ENCODE measurements at places on chromosomes 6 and 20.

GRCh38 chr6:126682440-126682839 is 342.5 kb downstream of the CENPW start:
- DNase-seq = no peak

- DNase-seq = no peak
Observed at GRCh38 chr6:112366695-112367553, 19.8 kb downstream of the RFPL4B start.

DNA sequence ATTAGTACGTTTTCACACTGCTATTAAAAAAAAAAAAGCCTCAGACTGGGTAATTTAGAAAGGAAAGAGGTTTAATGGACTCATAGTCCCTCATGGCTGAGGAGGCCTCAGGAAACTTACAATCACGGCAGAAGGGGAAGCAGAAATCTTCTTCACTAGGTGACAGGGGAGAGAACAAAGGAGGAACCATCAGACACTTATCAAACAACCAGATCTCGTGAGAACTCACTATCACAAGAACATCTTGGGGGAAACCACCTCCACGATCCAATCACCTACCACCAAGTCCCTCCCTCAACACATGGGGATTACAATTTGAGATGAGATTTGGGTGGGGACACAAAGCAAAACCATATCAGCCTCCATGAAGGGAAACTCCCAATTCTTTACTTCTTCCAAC is 85.2 kb upstream of the MAFB start:
- no peak for DNase-seq

DNA sequence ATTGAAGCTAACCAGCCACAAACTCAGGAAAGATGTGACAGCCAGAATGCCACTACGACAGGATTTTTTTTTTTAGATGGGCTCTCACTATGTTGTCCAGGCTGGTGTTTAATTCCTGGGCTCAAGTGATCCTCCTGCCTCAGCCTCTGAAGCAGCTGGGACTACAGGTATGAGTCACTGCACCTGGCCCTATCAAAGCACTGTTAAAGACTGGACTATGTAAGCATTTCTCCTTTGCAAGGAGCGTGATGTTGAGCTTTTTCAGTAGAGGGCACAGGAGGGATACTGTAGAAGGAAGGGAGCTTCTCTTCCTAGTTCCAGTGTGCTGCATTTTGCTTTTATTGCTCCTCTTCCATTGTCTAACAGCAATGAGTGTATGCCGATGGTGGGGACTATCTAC is 35.8 kb downstream of the ZBTB9 start:
- no peak for DNase-seq

DNA sequence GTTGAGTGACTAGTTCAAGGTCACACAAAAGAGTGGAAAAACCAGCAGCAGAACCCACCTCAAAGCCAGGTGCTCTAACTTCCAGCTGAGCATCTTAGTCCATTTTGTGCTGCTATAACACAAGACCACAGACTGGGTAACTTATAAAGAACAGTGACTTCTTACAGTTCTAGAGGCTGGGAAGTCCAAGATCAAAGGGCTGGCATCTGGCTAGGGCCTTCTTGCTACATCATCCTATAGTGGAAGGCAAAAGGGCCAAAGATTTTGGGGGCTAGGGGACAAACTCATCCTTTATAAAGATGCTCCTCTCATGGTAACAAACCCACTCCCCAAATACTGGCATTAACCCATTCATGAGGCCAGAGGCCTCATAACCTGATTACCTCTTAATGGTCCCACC is 9.7 kb downstream of the FITM2 start:
- DNase-seq = no peak

DNA sequence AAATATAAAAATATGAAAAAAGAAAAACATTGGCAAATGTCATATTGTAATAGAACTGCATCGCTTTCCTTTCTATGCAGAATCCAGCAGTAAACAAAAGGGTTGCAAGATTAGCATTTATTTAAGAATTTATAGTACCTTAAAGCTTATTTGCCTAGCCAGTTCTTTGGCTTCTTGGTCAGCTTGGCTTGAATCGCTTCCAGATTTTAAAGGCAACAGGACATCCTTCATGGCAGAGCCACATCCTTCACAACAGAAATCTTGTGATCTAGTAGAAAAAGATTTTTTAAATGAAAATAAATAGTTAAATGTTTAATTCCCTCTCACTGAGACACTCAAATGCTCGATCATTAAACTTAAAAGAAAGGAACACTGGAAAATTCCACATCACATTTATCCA is 17.4 kb downstream of the UBE2J1 start:
- no peak for DNase-seq

- DNase-seq = no peak
Observed at GRCh38 chr6:106688177-106688951, 59.0 kb downstream of the QRSL1 start.

DNA sequence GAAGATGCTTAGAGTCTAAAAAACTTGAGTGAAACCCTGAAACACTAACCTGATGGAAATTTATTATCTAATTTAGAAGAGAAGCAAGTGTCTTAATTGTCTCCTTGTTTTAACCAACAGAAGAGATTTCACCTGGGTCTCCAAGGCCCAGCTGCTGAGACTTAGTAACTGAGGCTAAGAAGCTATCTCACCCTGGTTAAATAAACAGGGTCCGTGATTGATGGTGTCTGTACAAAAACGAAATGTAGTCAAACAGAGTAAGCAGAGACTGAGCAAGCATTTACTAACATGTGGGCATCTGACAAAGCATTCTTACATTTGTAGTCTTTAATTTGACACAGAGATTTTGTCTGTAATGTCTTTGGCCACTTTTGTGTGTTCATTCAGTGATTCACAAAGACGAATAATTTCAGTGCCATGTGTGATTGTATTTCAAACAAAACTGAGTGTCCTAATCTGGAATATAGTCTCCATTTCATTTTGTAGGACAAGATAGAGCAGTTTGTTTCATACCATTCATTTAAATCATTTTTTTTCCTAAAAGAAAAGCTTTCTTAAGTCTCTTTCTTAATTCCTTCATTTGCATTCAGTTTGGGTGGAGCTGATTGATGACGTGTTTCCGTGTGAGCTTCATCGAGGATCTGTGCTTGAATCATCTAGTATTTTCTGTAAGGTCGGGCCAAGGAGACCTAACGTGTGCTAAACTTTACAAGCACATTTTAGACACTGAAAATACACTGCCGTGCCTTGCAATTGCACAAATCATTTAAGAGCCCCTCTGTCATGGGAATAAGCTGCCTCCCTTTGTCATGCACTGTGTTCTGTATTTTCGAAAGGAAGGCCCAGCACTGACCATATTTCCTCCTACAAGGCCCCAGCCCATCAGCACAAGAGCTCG is 170.6 kb upstream of the QKI start:
- DNase-seq = no peak

DNA sequence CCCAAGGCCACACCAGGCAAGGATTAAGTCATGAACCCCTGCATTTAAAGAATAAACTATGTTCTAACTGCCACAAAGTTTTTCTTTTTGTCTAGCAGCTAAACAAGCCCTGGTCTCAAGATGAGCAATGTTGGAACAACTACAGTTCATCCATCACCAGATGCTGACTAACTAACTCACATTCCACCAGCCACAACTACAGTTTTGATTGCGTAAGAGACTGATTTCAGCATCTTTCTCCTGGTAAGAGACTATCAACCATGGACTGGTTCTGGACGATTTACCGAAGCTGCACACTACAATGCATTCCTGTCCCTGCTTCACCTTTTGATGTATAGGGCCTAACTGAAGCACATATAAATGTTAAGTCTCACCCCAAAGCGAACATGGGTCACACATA is 43.0 kb downstream of the F13A1 start:
- no peak for DNase-seq

DNA sequence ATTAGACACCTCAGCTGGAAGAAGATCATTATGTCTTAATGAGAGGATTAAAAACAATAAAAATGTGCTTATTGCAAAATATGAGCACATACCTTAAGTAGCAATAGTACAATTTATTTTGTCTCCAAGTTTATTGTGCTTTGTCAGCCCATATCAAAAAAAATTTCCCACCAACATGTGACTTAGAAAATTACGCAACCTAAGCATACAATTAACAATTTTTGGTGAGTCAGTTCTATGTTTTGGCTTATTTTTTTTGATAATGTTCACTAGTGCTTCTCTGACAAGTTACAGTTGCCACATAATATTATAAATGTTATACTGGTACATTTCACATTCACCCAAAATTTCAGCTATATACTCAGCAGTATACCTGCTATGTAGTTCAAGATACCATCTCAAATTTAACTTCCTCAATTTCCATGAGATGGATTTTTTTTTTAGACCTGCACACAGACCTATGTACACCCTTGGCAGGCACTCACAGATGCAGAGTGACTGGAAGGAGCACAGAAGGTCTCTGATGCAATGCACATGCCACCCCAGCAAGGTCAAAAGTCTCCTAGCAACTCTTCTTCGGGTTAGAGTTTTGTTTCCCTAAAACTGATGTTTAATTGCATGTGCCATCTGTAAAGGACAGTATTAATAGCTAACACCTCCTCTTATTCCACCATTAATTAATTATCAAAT is 112.4 kb downstream of the PRKN start:
- no peak for DNase-seq

GRCh38 chr6:81475646-81476045 is 276.8 kb downstream of the TENT5A start:
- DNase-seq = no peak

GRCh38 chr6:49097116-49097515 is 365.9 kb downstream of the MMUT start:
- DNase-seq = no peak

DNA sequence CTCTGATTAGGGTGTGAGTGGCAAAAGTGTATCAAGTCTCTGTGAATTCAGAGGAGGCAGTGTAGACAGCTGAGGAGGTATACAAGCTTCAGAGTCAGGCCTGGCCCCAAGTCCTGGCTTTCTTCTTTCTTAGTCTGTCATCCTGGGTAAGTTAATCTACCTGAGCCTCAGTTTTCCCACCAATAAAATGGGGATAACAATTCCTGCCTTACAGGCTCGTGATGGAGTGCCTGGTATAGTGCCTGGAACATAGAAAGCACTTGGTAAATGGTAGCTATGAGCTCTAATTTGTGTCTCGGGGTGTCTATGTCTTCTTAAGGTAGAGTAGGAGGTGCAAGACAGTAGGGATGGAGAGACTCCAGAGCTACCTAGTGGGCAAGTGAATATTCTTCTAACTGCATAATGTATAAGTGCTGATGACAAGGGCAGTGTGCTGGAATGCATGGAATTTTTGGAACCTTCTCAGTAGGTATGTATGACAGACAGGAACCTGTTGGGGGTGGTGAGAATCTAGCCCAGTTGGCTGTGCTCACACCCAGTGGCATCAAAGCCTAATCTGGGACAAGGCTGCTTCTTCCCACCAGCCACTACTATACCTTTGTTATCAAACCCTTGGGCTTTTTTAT is 4.0 kb upstream of the SCUBE3 start:
- no peak for DNase-seq
